ENCODE measurements at places on chromosomes 4 and X. TPM values are rescaled to one million over a fixed set of nuclear protein-coding genes. Genes with fewer than 3 reads are reported as not detected.

DNA sequence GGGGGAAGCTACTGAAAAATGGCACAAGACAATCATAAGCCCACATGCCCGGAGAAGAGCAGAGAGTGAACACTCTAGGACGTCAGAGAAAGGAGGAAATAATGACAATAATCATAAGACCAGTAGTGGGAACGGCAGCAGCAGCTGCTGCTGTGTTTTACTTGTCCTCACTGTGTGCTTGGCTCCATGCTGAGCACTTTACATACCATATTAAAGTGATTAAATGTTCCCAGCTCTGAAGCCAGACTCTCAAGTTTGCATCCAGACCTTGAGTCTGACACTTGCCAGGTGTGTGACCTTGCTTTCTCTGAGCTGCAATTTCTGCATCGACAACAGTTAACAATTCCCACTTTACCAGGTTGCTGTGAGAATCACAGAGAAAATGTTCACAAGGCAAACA lies 255.4 kb downstream of the SPANXN1 start:
- no peak for DNase-seq

DNA sequence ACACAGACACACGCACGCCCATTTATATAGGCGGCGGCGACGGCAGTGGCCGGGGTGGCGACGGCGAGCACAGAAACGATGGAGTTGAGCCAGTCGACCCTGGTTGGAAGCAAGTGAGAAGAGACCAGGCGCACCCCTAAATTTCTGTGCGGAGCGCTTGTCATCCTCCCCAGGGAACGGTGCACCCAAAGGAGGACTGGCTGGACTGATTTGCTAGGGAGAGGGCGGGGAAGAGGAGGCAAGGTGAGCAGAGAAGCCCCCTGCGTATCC lies 302 bp downstream of the NHS start:
- DNase-seq: no peak

DNA sequence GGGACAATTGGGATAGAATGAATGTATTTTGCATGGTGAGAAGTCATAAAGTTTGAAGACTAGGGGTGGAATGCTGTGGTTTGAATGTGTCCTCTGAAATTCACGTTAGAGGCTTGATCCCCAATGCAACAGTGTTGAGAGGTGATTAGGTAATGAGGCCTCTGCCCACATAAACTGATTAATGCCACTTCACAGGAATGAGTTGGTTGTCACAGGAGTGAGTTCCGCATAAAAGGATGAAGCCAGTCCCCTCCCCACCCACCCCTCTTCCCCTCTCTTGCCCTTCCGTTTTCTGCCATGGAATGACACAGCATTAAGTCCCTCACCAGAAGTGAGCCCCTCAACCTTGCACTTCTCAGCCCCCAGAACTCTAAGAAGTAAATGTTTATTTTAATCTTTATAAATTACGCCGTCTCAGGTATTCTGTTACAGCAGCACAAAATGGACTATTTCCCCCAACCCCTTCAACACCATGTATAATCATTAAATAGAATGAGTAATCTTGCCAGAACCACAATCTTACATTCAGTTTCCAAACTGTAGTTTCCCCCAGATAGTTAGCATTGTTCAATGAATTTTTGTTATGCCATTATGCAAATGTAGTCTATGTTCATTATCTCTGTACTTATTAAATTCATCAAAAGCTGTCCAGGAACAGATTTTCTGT lies 5.5 kb upstream of the MMAA start:
- DNase-seq: no peak

DNA sequence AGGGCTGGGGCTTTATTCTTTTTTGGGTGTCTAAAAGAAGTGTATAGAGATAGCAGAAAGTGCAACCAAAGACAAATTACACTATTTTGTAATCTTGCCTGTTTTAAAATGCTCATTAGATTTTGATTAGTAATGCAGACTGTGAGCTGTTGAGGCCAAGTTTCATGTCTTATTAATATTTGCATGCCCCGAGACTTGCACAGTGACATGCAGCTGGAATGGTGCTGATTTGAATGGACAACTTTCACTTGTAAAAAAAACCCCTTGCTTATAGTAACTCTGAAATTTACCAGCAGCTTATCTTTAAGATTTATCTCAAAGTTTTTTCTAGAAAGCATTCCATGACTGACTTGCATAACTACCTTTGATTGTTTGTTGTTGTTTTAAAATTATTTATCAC lies 835.1 kb upstream of the IGFBP7 start:
- DNase-seq: no peak

GRCh38 chr4:26719954-26720552 lies 136.2 kb downstream of the TBC1D19 start:
- DNase-seq: no peak

SLC10A4 gene
- not detected for total RNA-seq

EDA gene
- total RNA-seq: 4.7 TPM

GPM6B gene
- 2.3 TPM for total RNA-seq

KLF8 gene
- 2.9 TPM for total RNA-seq

FRMD7 gene
- total RNA-seq: not detected

Data from body of pancreas (tissue), 4 donors.